ENCODE measurements at places on chromosomes 1 and 21.

DNA sequence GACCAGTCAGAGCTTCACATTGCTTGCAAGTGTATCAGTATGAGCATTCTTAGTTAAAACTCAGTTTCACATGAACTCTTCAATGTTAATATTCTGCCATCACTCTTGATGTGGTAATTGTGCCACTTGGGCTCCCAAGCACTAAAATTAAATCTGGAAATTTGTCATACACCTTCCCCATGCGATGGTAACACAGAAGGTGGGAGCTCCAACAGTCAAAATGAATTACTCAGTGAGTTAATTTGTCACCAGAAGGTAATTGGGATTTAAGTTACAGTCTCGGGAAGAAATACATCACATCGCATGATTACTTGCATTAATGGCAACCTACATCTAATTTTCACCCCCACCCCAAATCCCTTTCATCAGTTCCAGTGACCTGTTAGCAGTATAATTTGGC lies 376.5 kb upstream of the DAB1 start:
- no peak for DNase-seq

- no peak for DNase-seq
These were observed 192.9 kb downstream of the DUSP10 start for GRCh38 chr1:221548942-221549341.

- DNase-seq: no peak
These were observed 76.9 kb downstream of the GPATCH2 start for GRCh38 chr1:217553949-217554509.

DNA sequence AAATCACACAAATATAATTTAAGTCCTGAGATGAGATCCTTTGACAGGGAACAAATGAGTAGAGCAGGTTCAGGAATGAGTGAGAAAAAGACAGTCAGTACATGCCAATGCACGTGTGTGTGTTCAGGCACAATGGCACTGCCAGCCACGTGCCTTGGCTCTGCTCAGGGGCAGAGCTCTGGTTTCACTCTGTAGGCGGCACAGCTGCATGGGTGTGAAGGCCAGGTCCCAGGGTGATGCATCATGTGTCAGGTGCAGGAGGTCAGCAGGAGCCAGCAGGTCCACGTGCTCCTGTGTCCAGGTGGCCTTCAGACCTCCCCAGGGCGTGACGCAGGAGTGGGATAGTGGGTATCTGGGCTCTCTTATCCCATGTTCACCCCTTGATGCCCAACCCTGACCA lies 386.1 kb downstream of the KCNH1 start:
- no peak for DNase-seq

DNA sequence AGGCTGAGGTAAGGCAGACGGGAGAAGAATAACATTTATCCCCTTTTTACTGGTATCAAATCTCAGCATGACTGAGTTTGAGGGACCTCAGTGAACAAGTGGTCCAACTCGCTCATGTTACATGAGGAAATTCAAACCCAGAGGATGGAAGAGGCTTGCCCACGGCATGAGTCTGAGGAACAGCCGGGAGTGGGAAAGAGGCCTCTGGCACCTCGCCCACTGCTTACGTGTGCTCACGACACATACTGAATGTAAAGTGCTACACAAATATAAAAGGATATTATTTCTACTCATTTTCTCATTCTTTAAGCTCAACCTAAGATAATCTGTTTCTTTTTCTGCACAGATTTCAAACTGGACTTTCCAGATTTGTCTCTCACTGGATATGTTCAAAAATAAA lies 14.7 kb downstream of the BEND5 start:
- no peak for DNase-seq

DNA sequence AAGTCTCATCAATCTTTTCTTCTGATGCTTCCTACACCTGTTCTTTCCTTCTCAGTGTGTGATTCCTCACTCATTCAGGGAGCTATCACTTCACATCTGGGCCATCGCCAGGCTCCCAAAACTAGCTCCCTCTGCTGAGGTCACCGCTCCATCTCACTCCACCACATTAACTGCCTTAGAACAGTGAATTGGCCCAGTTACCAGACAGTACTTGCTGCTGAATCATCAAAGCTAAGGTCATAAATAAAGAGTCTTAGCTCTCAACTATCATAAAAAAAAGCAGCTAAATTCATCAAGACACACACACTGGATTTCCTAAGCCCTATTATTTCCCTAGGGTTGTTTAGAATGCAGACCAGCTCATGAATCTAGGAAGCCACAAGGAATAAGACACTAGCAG lies 18.8 kb upstream of the SRM start:
- no peak for DNase-seq

- DNase-seq: no peak
These were observed 15.5 kb upstream of the RNF19B start for GRCh38 chr1:32980080-32980479.

- no peak for DNase-seq
These were observed 31.2 kb upstream of the FASLG start for GRCh38 chr1:172627702-172628101.

GRCh38 chr1:15951341-15952153 lies 24.4 kb downstream of the ZBTB17 start:
- peak; percentile 63 for DNase-seq

DNA sequence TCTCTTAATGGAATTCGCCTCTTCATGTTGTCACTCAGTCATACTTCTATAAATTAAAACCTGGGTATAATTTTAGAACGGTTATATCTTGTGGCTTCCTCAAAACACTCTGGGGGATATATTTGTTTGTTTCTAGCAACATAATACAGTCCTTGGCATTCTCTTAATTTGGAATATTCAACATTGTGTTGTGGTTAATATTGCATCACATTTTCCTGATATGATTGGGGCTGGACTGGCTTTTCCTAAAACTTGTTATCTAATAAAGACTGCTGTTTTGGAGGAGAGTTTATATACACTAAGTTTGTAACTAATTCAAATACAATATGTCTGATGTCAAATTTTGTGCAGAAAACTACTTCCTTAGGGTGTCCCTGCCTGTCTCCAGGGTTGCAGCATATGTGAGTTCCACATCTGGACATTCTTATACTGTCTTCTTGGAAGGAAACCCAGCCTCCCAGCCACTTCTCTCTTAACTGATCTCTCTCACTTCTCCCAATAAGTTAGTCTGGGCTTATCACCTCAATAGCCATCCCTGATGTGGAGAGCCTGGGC lies 892.6 kb downstream of the MRPL39 start:
- no peak for DNase-seq

DNA sequence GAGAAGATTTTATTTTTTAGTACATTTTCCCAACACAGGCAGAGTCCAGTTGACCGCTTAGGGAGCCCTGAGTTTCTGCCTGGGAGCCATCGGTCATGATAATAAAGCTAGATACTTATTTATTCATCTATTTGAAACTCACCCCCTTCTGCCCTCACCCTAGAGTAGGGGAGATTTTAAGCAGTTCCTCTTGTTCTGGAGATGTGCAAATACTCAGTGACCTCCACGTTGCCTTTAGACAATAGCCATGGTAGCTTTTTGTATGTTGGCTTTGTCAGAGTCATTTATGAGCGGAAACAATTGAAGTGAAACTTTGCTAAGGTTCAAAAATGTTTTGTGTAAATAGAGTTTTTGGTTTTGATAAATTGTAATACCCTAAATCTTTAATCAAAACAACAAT lies 45.7 kb upstream of the PLPPR4 start:
- no peak for DNase-seq

- DNase-seq: no peak
These were observed 24.1 kb downstream of the ETNK2 start for GRCh38 chr1:204127597-204128242.

DNA sequence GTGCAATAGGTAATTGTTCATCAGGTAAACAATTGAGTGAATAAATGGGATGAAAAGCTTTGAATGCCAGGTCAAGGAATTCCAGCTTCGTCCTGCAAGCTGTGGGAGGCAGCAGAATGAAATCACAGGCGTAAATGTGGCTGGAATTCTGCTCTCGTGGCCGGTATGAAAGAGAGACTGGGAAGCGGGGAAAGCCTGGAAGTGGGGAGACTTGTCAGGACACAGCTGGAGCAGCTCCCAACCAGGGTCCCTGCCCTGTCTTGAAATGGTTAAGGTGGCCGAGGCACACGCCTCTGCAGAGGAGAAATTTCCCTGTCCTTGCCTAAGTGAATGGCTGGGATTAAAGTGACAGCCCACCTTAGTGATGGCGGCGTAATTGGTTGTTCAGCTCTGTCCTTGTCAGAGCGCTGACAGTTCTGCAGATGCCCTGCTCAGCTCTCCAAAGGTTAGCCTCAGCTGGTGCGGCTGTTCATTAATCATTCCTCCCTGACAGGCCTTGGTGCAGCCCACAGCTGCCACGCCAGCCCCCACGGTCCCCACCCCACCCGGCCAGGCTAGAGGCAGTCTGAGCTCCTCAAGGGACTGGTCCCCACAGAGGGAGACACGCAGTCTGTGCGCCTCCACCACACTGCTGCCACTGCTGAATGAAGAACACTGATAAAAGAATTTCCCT lies 398.3 kb upstream of the POU3F1 start:
- DNase-seq: no peak

- DNase-seq: peak; percentile 11
These were observed 240.1 kb downstream of the DISC1 start for GRCh38 chr1:231866392-231867331.

DNA sequence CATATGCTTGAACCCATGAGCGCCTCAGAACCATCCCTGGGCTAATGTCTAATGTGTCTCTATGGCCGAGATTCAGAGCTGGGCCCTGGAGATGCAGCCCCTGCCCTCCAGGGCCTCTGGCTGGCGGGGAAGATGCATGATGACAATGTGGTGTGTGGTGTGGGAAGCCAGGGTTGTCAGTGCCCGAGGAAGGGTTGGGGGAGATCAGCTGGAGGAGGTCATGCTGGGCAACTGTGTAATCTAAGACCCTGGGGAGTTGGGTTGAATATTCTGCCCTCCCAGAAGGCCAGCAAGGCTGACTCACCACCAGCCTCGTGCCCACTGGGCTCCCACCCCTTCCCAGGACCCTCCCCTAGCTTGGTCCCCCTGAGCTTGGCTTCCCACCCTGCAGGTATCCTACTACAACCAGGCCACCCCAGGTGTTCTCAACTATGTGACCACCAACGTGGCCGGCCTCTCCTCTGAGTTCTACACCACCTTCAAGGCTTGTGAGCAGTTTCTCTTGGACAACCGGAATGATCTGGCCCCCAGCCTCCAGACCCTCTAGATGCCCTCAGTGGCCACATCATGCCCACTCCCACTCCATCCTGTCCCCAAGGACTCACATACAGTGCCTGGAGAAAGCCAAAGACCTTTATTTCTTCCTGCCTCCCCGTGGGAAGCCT lies 14.6 kb downstream of the FAM151A start:
- DNase-seq: no peak

DNA sequence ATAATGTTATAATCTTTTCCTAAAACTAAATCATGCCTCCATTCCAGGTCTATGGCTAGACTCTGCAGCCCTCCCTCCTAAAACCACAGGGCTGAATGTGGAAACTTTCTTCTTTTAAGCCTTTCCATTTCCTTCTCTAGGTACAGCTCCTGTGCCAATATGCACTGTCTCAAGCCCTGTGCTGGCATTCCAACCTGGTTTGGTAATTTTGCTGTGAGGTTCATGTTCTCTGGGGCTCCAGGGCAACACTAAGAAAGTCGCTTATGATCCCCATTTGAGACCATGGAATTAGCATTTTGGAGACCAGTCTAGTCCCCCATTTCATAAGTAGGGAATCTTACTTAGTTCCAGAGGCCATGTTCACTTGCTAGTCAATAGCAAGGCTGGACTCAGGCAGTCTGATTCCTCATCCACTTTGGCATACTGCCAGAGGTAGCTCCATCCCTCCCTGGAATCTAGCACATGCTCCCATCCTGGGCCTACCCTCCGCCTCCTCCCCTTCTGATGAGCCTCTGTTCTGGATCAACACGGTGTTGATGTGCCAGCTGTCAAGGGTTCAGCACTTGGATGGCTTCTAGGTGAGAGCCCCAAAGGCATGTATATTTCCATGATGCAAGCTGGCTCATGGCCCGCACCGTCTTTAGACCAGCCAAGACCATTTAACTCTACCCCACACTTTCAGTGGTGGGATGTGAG lies 36.5 kb downstream of the ZMYND12 start:
- DNase-seq: no peak

GRCh38 chr1:87305762-87306161 lies 22.9 kb upstream of the LMO4 start:
- no peak for DNase-seq

GRCh38 chr1:57192222-57192621 lies 226.4 kb upstream of the C8B start:
- no peak for DNase-seq

DNA sequence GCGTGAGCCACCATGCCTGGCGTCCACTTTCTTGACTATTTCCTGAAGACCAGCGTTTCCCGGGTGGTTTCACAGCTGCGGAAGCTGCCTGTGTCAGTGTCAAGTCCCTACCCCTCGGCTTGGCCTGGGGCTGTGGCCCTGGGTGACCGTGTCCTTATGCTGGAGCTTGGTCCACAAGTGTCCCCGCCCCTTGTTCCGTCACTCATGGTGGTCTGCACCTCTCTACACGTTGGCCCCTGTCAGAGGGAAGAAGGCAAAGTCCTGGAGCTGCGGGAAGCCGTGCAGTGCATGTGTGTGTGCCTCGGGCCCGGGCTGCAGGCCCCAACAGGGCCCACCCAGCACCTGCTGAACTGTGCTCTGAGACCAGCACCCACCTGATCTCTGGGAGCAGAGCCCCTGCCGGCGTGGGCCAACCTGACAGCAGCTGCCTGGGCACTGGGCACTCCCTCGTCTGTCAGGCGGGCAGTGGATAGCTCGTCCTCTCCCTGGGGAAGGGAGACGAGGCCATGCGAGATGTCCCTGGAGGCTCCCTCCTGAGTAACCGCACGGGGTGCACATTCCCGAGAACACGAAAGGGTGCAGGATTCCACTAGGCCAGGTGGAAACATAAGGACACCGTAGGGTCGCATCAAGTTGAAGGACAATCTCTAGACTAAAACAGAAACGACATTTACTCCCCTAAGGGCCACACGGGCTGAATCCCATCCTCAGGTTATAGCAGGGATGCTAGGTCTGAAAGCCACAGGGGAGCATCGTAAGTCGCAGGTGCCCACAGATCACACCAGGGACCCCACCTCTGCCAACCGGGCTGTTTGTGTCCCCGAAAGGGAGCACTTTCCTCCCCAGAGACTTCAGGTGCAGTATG lies 2.4 kb upstream of the C1orf159 start:
- DNase-seq: no peak
